ENCODE measurements at places on chromosomes 2 and 18. TPM values are rescaled to one million over a fixed set of nuclear protein-coding genes. Genes with fewer than 3 reads are reported as not detected.

CARF gene
- total RNA-seq, result 2.6 TPM

CDH19 gene
- 0.09 TPM for total RNA-seq

UGT1A4 gene
- not detected for total RNA-seq

TMEM178A gene
- total RNA-seq, result 0.56 TPM

ANTXR1 gene
- 18.4 TPM for total RNA-seq

STAT4 gene
- total RNA-seq, result 0.09 TPM

TTN gene
- total RNA-seq, result 0.66 TPM

AQP12B gene
- not detected for total RNA-seq

HOXD1 gene
- total RNA-seq, result 1.8 TPM

FOXD4L1 gene
- not detected for total RNA-seq
